ENCODE measurements at places on chromosomes 7 and 10. TPM values are rescaled to one million over a fixed set of nuclear protein-coding genes. Genes with fewer than 3 reads are reported as not detected.

Gene FKBP9
- total RNA-seq = 194 TPM

Gene SDHAF3
- 10.9 TPM for total RNA-seq

Gene FXYD4
- not detected for total RNA-seq

Gene HOXA6
- total RNA-seq = 3.3 TPM

Gene KIF5B
- total RNA-seq = 89.4 TPM

Gene OR13A1
- 0.10 TPM for total RNA-seq

Gene ANKRD7
- total RNA-seq = 0.49 TPM

Gene MRPS16
- total RNA-seq = 35.4 TPM

Gene PKD2L1
- not detected for total RNA-seq

Gene CCL26
- 0.69 TPM for total RNA-seq

Gene EPHA1
- total RNA-seq = 16.2 TPM

Gene IFIT1B
- total RNA-seq = 4.9 TPM

Gene ARMC3
- not detected for total RNA-seq

Gene H2BK1
- total RNA-seq = not detected

Gene C7orf57
- total RNA-seq = 0.10 TPM

All from skin of body (tissue), 3 donors.